ENCODE measurements at places on chromosomes 11 and 22. TPM values are rescaled to one million over a fixed set of nuclear protein-coding genes. Genes with fewer than 3 reads are reported as not detected.

DNA sequence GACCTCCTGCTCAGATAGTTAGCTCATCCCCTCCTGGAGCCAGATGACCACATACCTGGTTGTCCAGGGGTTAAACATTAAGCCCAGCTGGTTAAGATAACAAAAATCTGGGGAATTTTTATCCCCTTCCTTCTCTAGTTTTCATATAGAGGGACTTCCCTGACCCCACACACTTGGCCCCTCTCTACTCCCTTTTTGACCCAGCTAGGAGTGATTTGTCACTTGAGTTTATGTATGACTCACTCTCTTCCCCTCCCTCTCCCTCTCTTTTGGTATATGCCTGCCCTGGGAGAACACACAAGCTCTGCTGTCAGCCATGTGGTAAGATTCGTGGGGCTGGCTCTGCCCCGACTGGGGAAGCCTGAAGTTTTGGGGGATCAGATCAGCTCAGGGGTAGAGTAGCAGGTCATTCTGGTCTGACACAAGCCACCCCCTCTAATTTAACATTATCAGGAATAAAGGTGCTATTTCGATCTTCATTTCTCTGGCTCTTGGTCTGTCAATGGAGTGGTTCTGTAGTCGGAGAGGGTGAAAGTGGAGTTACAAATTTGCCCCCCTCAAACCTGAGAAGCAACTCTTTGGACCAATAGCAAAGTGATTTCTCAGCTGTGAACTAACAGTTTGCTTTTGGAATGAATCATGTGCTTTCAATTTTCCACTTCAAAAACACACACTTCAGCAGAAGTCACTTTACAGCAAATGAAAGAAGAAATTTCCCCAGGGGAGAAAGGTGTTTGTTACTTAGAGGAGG, 415.3 kb upstream of the CADM1 start:
- no peak overlapping the region for H3K27ac ChIP-seq
- no peaks in the 10 kb centered on the region for H3K4me1 ChIP-seq
- DNase-seq: no peak
- no peaks in the 10 kb centered on the region for H3K36me3 ChIP-seq
- H3K27me3 ChIP-seq: no peaks in the 10 kb centered on the region

- peak overlapping the region; percentile 38 for H3K4me3 ChIP-seq
- peak overlapping the region; percentile 88 for H3K27ac ChIP-seq
- no peaks in the 10 kb centered on the region for H3K27me3 ChIP-seq
- peaks cover 2% of the 10 kb centered on the region for H3K36me3 ChIP-seq
- H3K4me1 ChIP-seq: peaks cover 5% of the 10 kb centered on the region
- DNase-seq: peak; percentile 83
Observed at GRCh38 chr11:8963569-8964323, 496 bp downstream of the TMEM9B start.

DAGLA gene
- 3.5 TPM for total RNA-seq

GRCh38 chr22:50436841-50437341, 37.9 kb downstream of the SBF1 start:
- H3K27me3 ChIP-seq: no peaks in the 10 kb centered on the region
- H3K4me1 ChIP-seq: no peaks in the 10 kb centered on the region
- H3K27ac ChIP-seq: no peak overlapping the region

DNA sequence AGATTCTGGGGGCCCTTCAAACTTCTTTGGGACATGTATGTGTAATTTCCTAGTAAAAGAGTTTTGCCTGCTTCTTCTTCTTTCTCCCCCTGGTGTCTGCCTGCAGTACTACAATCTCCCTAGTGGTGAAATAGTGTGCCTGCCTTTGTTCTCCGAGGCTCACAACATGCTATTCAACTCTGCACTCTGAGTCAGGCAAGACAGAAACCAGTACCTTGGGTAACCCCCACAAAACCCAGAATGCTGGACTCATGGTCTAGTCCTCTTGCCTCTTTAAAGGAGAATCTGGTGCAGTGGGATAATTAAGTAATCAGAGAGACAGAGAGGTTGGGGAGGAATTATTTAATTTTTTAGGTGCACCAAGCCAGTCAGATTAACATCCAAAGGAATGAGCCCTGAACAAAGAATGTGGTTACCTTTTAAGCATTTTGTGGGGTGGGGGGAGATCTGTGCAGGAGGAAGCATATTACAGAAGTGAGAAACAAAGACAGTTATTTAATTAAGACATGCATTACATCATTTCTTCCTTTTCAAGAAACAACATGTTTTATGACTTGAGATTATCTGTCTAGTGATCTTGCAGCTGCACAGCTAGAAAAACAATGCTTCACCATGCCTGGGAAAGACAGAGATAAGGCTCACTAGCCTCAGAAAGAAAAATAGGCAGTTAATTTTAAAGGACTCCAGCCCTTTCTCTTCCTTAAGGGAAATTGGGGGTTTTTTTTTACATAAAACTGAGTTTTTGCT, 11.0 kb upstream of the MS4A6A start:
- peak; percentile 53 for DNase-seq
- H3K4me1 ChIP-seq: no peaks in the 10 kb centered on the region
- no peak overlapping the region for H3K27ac ChIP-seq

GRCh38 chr11:67276781-67277230, 10.5 kb downstream of the GRK2 start:
- no peaks in the 10 kb centered on the region for H3K27me3 ChIP-seq
- DNase-seq: peak; percentile 82
- no peak overlapping the region for H3K4me3 ChIP-seq
- no peaks in the 10 kb centered on the region for H3K4me1 ChIP-seq
- H3K36me3 ChIP-seq: no peaks in the 10 kb centered on the region

DNA sequence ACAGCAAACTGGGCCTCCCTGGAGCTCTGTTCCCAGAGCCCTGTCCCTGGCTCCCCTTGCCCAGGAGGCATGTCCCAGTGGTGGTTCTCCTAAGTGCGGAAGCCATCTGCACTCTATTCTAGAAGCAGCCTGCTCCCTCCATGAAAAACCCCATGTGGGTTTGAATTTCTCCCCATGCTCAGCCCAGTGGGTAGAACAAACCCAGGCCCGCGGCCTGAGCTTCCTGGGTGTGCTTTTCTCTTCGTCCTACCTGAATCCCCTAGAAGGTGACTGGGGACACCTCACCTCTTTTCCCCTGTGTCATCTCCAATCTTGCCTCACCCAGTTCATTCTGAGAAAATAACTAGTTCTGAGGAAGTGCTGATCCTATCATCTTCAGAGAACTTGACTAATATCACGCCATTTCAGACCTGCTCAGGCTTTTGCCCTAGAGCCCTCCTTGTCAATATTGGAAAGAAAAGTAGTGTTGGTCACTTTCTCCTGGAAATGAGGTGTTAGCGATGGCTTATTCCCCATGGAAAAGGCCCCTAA, 15.9 kb downstream of the IL10RA start:
- H3K36me3 ChIP-seq: no peaks in the 10 kb centered on the region
- no peaks in the 10 kb centered on the region for H3K27me3 ChIP-seq
- H3K27ac ChIP-seq: no peak overlapping the region
- H3K4me3 ChIP-seq: no peak overlapping the region
- no peak for DNase-seq
- no peaks in the 10 kb centered on the region for H3K4me1 ChIP-seq

- no peaks in the 10 kb centered on the region for H3K27me3 ChIP-seq
- H3K4me3 ChIP-seq: no peak overlapping the region
- no peak for DNase-seq
- H3K4me1 ChIP-seq: no peaks in the 10 kb centered on the region
- no peaks in the 10 kb centered on the region for H3K36me3 ChIP-seq
- no peak overlapping the region for H3K27ac ChIP-seq
Observed at GRCh38 chr11:101428918-101429317, 154.9 kb downstream of the TRPC6 start.

ASPHD2 gene
- 2.6 TPM for total RNA-seq

MGAT3 gene
- total RNA-seq: 11.0 TPM

- H3K4me3 ChIP-seq: no peak overlapping the region
- H3K27ac ChIP-seq: no peak overlapping the region
- no peak for DNase-seq
- peaks cover 7% of the 10 kb centered on the region for H3K36me3 ChIP-seq
- H3K4me1 ChIP-seq: no peaks in the 10 kb centered on the region
- no peaks in the 10 kb centered on the region for H3K27me3 ChIP-seq
Observed at GRCh38 chr22:17733466-17733865, 40.8 kb downstream of the BID start.

DNA sequence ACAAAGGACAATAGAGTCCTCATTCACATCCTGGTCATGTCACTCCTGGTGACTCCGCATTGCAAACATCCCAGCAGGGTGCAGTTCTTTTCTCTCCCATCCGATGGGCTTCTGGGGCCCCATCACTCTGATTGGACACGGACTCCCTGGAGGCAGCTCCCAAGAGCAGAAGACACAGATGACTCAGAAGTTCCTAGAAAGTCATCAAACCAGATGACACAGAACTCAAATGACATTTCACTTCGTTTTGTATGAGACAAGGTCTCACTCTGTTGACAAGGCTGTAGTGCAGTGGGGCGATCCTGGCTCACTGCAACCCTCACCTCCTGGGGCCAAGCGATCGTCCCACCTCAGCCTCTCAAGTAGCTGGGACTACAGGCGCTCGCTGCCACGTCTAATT, 33.2 kb downstream of the ZNF195 start:
- H3K36me3 ChIP-seq: no peaks in the 10 kb centered on the region
- no peaks in the 10 kb centered on the region for H3K27me3 ChIP-seq
- no peaks in the 10 kb centered on the region for H3K4me1 ChIP-seq
- H3K27ac ChIP-seq: no peak overlapping the region
- H3K4me3 ChIP-seq: no peak overlapping the region

KRTAP5-2 gene
- total RNA-seq: not detected

FADS1 gene
- 61.1 TPM for total RNA-seq

GRCh38 chr11:119835753-119836152, 106.8 kb upstream of the NECTIN1 start:
- no peak overlapping the region for H3K4me3 ChIP-seq
- H3K36me3 ChIP-seq: no peaks in the 10 kb centered on the region
- no peak overlapping the region for H3K27ac ChIP-seq
- H3K4me1 ChIP-seq: no peaks in the 10 kb centered on the region
- no peaks in the 10 kb centered on the region for H3K27me3 ChIP-seq

DNA sequence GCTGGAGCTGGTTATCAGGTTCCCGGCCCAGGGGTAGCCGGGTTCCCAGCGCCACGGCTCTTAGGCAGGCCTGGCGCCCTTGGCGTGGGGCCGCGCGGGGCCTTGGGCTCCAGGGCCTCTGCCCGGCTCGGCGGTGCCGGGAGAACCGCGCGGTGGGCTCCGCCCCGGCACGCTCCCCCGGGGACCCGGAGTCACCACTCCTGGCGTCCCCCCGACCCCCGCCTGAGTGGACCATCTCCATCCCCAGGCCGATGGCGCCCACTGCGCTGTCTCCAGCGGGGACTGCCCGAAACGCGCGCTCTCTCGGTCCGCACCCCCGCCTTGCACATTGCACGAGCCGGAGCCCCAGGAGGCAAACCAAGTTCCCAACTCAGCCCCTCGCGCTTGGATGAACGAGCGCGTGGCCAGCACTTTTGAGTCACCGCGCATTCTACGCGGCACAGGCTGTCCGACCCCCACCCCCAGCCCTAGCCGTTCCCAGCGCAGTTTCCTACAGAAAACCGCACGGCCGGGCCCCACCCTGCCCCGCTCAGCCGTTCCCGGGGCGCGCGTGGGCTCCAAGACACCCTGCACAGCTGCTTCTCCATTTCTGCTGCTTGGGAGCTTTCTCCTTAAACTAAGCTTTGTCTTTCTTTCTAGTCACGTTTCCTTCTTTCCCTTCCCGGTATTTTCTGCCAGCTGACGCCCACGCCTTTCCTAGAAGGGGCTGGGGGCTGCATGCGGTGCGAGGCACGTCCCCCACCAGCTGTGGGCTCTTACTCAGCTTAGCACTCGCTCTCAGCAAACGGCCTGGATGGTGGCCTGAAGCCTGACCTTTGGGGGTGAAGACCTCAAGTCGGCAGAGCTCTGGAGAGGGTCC, 650 bp upstream of the CHID1 start:
- H3K36me3 ChIP-seq: no peaks in the 10 kb centered on the region
- H3K27ac ChIP-seq: no peak overlapping the region
- no peaks in the 10 kb centered on the region for H3K27me3 ChIP-seq
- peak overlapping the region; percentile 82 for H3K4me3 ChIP-seq
- peaks cover 1% of the 10 kb centered on the region for H3K4me1 ChIP-seq

DNA sequence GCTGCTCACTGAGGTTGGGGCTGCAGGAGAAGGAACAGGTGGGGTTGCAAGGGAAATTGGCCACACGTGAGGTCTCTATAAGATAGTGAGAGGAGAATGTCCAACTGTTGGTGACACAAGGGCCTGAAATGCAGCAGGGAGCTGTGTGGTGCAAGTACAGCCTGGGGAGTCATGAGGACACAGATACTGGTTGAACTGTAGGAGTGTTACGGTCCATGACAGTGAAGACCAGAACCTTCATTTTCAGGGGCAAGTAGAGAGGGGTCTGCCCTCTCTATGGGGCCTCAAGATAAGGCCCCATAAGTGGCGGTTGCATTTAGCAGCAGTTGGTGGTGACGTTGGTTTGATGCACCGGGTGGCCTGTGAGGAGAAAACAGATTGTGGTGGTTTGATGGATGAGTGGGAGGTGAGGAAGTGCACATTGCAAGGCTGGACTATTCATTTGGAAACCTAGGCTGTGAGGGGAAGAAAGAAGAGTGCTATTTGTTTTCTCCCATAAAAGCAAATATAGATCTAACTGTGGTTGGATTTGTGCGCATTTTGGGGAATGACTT, 39.4 kb downstream of the MICAL2 start:
- no peak overlapping the region for H3K4me3 ChIP-seq
- no peaks in the 10 kb centered on the region for H3K4me1 ChIP-seq

ADAMTS8 gene
- total RNA-seq: 64.9 TPM

H19 gene
- 318 TPM for total RNA-seq

Data from aorta (tissue), 5 donors.